ENCODE measurements at places on chromosomes 2 and 18.

DNA sequence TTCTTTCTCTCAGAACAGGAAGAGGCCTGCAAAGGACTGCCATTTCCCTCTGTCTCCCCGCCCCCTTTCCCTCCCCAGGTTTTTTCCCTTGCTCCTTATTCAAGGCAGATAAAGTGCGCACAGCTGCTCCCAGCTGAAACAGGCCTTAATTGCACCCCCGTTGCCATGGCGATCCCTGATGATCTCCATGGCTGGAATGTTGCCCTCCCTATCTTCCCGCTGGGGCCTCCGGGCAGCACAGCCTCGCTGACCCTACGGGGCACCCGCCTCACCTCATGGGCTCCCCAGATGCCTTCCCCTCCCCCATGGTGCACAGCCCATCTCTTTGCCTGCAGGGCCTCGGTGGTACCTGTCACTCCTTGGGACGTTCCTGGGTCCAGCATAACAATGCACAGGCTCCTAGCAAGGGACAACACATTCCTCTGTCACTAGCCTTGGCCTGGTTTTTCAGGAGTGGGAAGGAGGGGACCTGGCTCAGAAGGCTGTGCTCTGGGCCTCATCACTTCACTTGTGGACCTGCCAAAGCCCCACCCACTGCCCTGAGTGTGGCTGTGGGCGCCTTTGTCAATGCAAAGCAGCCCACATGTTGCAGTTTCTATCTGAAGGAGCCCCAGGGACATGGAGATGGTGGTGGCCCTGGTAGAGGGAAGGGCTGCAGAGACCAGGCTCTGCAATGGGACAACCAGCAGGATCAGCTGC, 115.0 kb downstream of the CELF4 start:
- DNase-seq = no peak

GRCh38 chr2:200193331-200193730, 113.2 kb upstream of the SPATS2L start:
- no peak for DNase-seq

- DNase-seq = no peak
Measured at GRCh38 chr2:42777883-42778805, 14.2 kb upstream of the OXER1 start.

GRCh38 chr2:28665041-28665704, 86.5 kb upstream of the PPP1CB start:
- DNase-seq = no peak

GRCh38 chr18:22539051-22539765, 121.5 kb upstream of the CTAGE1 start:
- DNase-seq = no peak
